Spleen (tissue), 13 donors: ENCODE measurements at places on chromosomes 7 and 10. TPM values are rescaled to one million over a fixed set of nuclear protein-coding genes. Genes with fewer than 3 reads are reported as not detected.

The WEE2 gene
- total RNA-seq = not detected

The GIMAP7 gene
- 95.7 TPM for total RNA-seq

The GPR146 gene
- total RNA-seq = 12.3 TPM

The AKR1C8 gene
- not detected for total RNA-seq

DNA sequence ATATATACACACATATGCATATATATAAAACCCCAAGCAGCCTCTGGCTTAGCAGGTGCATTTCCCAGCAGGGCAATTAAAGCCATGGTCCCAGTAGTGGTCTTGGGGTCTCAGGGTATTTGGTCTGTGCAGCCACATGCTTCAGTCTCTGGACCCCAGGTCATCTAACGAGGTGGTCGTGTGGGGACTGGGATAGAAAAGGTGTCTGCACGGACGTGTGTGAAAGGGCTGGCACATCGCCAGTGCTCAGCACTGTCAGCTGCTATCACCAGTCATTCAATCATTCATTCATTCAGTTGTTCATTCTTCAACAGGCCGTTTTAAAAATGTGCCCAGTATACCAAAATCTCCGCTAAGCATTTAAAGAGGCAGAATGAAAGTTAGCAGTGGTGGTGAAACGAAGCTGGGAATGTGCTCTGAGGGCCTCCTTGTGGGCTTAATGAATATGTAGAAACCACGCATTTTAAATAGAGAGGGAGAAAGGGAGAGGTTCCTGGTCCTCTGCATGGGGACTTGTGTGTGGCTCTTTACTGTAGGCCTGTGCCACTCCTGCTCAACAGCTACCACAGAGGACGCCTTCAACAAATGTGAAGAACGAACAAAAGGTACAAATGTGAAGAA is 170.4 kb downstream of the EGFR start:
- no peak overlapping the region for H3K4me3 ChIP-seq
- no peak for DNase-seq
- H3K27me3 ChIP-seq = no peaks in the 10 kb centered on the region
- no peaks in the 10 kb centered on the region for H3K4me1 ChIP-seq

GRCh38 chr10:70354556-70354955 is 27.9 kb downstream of the LRRC20 start:
- DNase-seq = peak; percentile 38
- no peak overlapping the region for H3K4me3 ChIP-seq
- no peaks in the 10 kb centered on the region for H3K27me3 ChIP-seq
- H3K36me3 ChIP-seq = no peaks in the 10 kb centered on the region
- H3K27ac ChIP-seq = peak overlapping the region; percentile 65

DNA sequence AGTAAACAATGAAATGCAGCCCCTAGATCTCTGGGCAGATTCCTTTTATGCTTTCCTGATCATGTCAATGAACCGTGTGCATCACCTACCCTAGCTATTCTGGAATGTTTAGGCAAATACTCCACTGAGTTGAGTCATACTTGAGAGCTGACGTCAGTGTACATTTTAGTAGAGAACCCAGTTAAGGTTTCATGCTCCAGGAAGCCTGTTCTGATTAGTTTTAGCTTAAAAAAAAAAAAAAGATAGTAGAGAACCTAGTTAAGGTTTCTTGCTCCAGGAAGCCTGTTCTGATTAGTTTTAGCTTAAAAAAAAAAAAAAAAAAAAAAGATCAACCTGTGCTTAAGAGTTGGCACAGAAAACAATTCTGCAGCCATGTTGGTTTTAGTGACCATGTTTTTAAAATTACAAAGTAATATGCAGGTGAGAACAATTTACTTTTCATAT is 3.7 kb upstream of the MCU start:
- no peak for DNase-seq
- H3K4me3 ChIP-seq = no peak overlapping the region
- H3K4me1 ChIP-seq = peaks cover 13% of the 10 kb centered on the region
- no peaks in the 10 kb centered on the region for H3K27me3 ChIP-seq
- no peak overlapping the region for H3K27ac ChIP-seq

GRCh38 chr10:126564326-126564888 is 106.1 kb downstream of the C10orf90 start:
- no peaks in the 10 kb centered on the region for H3K4me1 ChIP-seq
- no peak overlapping the region for H3K4me3 ChIP-seq
- no peaks in the 10 kb centered on the region for H3K36me3 ChIP-seq
- H3K27me3 ChIP-seq = no peaks in the 10 kb centered on the region
- no peak overlapping the region for H3K27ac ChIP-seq
- no peak for DNase-seq

GRCh38 chr7:24572393-24572996 is 757 bp upstream of the PALS2 start:
- H3K4me3 ChIP-seq = peak overlapping the region; percentile 88
- peak; percentile 81 for DNase-seq
- no peaks in the 10 kb centered on the region for H3K36me3 ChIP-seq
- H3K27me3 ChIP-seq = no peaks in the 10 kb centered on the region
- peak overlapping the region; percentile 80 for H3K27ac ChIP-seq
- H3K4me1 ChIP-seq = peaks cover 43% of the 10 kb centered on the region

DNA sequence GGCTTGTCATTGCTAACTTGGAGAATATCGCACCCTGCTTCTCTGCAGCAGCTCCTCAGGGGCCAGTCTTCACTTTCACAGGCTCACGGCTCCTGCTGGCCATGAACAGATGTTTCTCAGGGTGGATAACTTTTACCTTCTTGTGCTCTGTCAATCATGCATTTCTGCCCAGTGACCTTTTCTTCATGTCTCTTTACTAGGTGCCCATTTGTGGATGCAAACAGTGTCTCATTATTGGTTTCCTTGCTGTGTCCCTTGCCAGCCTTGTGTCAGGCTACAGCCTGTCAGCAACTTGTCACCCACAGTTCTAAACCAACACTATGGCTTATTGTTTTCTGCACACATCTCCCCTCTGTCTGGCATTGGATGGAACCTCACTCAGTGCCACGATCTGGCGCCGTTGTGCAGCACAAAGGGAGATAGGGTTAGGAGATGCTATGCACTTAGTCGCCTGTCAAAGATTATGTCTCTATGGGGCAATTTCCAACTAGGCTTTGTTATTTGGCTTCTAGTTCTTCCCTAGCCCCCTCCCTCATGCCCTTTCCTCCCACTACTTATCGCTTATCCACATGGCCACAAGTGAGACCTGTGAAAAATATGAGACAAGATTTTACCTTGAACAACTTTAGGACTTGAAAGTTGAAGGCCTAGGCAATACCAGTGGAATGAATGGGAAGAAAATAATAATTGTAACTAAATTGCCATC is 45.7 kb upstream of the NXPH1 start:
- no peak overlapping the region for H3K4me3 ChIP-seq
- DNase-seq = no peak
- H3K27ac ChIP-seq = no peak overlapping the region
- no peaks in the 10 kb centered on the region for H3K36me3 ChIP-seq

DNA sequence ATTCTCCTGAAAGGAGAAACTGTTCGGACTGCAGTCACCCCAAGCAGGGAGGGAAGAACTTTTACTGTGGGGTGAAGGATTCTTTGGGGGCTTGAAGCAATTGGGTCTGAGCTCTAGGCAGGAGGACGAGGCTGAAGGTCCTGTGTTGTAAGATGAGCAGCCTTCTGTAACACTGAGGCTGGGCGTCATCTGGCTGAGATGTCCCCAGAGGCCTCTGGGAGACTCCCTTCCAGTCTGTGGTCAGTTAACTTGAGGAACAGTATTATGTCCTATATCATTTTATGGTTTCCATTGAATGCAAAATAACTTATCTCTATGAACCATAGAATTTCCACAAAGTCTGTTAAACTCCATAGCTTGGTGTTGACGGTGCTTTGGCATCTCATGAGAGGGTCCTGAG is 26.3 kb downstream of the FIGNL1 start:
- no peak overlapping the region for H3K27ac ChIP-seq
- no peak overlapping the region for H3K4me3 ChIP-seq
- no peaks in the 10 kb centered on the region for H3K36me3 ChIP-seq

DNA sequence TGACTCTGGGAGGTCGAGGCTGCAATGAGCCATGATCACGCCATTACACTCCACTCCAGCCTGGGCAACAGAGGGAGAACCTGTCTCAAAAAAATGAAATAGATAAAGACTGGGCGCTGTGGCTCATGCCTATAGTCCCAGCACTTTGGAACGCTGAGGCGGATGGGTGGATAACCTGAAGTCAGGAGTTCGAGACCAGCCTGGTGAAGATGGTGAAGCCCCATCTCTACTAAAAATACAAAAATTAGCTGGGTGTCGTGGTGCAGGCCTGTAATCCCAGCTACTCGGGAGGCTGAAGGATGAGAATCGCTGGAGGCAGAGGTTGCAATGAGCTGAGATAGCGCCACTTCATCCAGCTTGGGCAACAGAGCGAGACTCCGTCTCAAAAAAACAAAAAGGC is 1.1 kb upstream of the DDX21 start:
- H3K27ac ChIP-seq = peak overlapping the region; percentile 95
- peak overlapping the region; percentile 95 for H3K4me3 ChIP-seq
- DNase-seq = no peak
- no peaks in the 10 kb centered on the region for H3K36me3 ChIP-seq
- peaks cover 36% of the 10 kb centered on the region for H3K4me1 ChIP-seq

GRCh38 chr7:14937581-14937980 is 35.0 kb upstream of the DGKB start:
- H3K4me3 ChIP-seq = no peak overlapping the region
- no peaks in the 10 kb centered on the region for H3K27me3 ChIP-seq
- no peak for DNase-seq
- no peak overlapping the region for H3K27ac ChIP-seq

DNA sequence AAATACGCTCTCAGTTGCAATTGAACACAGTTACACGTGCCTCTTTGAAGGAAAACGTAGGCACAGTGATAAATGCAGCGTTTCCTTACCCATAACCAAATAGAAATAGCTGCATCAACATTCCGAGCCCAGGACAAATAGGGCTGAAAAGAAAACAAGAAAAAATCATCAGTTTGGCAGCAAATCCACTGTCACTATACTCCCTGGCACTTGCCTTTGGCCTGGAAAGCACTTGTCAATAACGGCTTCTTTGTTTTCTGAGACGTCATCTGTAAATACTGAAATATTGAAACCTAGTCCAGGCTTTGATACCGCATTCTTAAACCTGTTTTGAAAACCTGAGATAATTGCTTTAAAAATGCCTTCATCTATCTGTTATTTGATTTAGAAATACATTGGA is 167.2 kb upstream of the AKR1E2 start:
- no peak for DNase-seq
- no peaks in the 10 kb centered on the region for H3K27me3 ChIP-seq
- H3K27ac ChIP-seq = no peak overlapping the region
- no peak overlapping the region for H3K4me3 ChIP-seq

GRCh38 chr10:52756295-52756694 is 16.3 kb downstream of the MBL2 start:
- H3K4me1 ChIP-seq = peaks cover 3% of the 10 kb centered on the region
- no peak overlapping the region for H3K4me3 ChIP-seq
- no peak overlapping the region for H3K27ac ChIP-seq
- DNase-seq = no peak
- no peaks in the 10 kb centered on the region for H3K27me3 ChIP-seq

GRCh38 chr7:92244808-92245486 is 767 bp downstream of the KRIT1 start:
- peaks cover 34% of the 10 kb centered on the region for H3K4me1 ChIP-seq
- H3K4me3 ChIP-seq = peak overlapping the region; percentile 84
- peaks cover 23% of the 10 kb centered on the region for H3K36me3 ChIP-seq
- H3K27me3 ChIP-seq = no peaks in the 10 kb centered on the region
- peak overlapping the region; percentile 92 for H3K27ac ChIP-seq
- DNase-seq = no peak

DNA sequence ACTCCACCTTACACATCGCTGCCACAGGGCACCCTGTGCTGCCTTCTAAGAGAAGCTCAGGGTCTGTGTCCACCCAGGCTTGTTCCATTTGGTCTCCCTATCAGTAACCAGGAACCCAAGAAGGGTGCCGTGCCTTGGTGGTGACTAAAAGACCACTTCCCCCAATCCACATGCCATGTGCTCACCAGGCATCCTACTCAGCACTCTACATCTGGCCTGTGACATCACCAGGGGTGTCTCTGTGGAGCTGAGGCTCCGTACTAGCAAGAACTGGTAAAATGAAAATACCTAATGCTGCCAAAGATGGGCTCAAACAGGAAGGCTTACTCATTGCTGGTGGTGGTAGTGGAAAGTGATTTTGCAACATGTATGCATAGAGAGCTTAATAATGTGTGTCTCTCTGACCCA is 19.0 kb upstream of the C10orf71 start:
- no peak for DNase-seq
- no peak overlapping the region for H3K4me3 ChIP-seq
- no peaks in the 10 kb centered on the region for H3K36me3 ChIP-seq
- H3K27me3 ChIP-seq = no peaks in the 10 kb centered on the region

GRCh38 chr7:148939128-148939755 is 55.2 kb upstream of the EZH2 start:
- no peaks in the 10 kb centered on the region for H3K27me3 ChIP-seq
- DNase-seq = no peak
- H3K36me3 ChIP-seq = no peaks in the 10 kb centered on the region
- no peak overlapping the region for H3K4me3 ChIP-seq
- no peak overlapping the region for H3K27ac ChIP-seq
- peaks cover 19% of the 10 kb centered on the region for H3K4me1 ChIP-seq

DNA sequence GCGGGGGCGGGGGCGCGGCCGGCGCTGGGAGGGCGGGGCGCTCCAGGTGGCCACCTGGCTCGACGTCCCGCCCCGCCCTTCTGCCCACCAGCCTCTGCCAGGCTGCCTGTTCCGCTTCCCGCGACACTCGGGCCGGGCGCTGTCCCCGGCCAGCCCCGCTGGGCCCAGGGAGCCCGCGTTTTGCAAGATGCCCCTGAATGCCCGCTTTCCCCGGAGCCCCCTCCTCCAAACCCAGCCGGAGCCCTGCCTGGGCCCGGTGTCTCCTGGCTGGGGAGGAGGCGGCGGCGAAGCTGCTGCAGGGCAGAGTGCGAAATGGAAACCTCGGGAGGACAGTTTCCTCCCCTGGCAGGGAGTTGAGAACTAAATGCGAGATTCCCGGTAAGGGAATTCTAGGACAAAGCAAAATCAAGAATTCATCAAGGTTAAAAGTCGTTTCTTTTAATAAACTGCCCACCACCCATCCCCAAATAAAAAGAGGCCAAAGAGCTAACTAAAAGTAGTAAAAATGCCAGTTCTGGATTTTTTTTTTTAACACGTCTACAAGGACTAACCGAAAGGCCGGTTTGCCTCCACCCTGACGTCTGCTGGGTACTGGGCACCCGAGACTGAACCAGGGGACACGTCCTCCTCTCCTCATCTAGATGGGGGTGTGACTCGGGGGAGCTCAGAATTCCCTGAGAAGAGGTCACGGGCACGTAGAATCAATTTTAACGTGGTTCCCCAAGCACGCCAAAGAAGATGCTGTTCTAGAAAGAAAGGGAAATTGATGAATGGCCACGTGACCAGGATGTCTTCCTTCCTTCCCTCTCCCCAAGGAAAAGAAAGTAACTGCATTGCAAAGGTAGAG is 200.4 kb upstream of the NFE2L3 start:
- H3K27me3 ChIP-seq = peaks cover 33% of the 10 kb centered on the region
- DNase-seq = no peak
- peak overlapping the region; percentile 66 for H3K4me3 ChIP-seq

- H3K27ac ChIP-seq = no peak overlapping the region
- no peaks in the 10 kb centered on the region for H3K36me3 ChIP-seq
- DNase-seq = no peak
- H3K27me3 ChIP-seq = no peaks in the 10 kb centered on the region
These were observed 141.6 kb downstream of the HIBADH start for GRCh38 chr7:27520815-27521790.

- H3K4me1 ChIP-seq = no peaks in the 10 kb centered on the region
- peaks cover 22% of the 10 kb centered on the region for H3K36me3 ChIP-seq
- H3K27ac ChIP-seq = no peak overlapping the region
- H3K4me3 ChIP-seq = no peak overlapping the region
- H3K27me3 ChIP-seq = no peaks in the 10 kb centered on the region
- no peak for DNase-seq
These were observed 94.1 kb downstream of the TCF7L2 start for GRCh38 chr10:113044016-113044755.

- H3K4me3 ChIP-seq = no peak overlapping the region
- H3K36me3 ChIP-seq = no peaks in the 10 kb centered on the region
- no peaks in the 10 kb centered on the region for H3K27me3 ChIP-seq
- H3K27ac ChIP-seq = no peak overlapping the region
These were observed 268.5 kb upstream of the NPSR1 start for GRCh38 chr7:34389332-34390078.
